ENCODE measurements at places on chromosomes 3 and 15.

- DNase-seq, result no peak
Observed at GRCh38 chr3:135528413-135529015, 437.0 kb upstream of the PPP2R3A start.

GRCh38 chr15:66838671-66839239 lies 136.7 kb downstream of the SMAD6 start:
- no peak for DNase-seq

DNA sequence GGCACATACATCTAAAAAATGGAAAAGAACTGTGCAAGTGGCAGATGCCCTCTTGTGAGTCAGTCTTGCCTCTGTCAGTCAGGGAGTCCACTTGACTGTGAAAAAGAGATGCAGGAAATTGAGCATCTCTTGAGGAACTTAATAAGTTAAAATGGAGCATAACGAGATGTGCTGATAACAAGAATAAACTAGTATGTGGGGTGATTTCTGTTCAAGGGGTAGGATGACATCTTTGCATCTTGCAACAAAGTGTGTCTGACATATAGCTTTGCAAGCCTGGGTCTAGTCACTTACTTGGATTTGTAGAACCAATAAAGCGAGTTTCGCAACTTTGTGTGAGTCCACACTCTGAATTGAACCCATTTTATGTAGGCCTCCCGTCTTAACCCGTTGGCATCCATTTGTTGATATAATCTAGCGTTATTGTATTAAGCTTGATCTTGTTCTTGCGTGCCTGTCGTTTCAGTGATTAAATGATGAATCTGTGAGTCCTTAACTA lies 2.2 kb downstream of the USP3 start:
- peak; percentile 48 for DNase-seq

GRCh38 chr3:107416886-107417285 lies 39.6 kb downstream of the CCDC54 start:
- DNase-seq, result no peak

GRCh38 chr3:161969867-161970266 lies 473.3 kb downstream of the OTOL1 start:
- DNase-seq, result no peak

Data from CD4-positive, alpha-beta T cell treated with Interleukin-6 at 100 ng/mL for 8 hours (primary cell).